ENCODE measurements at places on chromosomes 2 and 18.

DNA sequence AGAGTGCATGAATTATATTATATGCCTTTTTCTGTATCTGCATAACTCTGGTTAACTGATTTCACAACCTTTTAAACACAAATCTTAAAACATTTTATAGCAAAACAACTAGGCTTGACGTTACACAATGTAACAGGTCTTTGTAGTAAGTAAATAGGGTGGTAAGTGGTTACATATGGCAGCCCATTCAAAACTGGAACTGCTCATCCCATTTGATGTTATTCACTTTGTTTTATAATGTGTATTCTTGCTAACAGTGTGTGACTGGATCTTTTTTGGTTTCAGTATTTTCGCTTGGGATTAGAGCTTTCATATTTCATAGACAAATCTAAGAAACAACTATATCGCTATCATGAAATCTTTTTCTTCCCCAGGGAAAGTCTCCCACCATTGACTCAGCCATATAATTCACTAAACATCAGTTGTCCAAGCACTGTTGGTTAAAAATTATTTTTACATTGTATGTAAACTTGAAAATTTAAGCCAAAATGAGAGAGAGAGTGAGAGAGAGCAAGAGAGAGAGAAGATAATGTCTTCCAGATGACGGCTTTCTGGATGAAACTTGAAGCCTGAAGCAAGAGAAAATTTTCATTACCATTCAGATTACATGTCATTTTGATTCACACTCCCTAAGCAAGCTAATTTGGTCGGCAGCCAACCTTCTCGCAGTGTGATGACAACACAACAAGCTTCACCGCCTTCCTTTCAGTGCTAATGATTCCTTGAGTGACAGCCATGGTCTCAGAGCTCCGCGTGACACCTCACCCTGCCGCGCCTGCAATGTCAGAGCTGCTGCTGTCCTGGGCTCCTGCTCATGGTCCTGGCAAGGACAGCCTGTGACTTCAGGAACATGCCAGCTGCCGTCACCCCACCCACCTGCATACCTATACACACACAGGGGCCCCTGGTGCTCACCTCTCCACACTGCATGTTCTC, 946.9 kb upstream of the SOX11 start:
- no peak for DNase-seq

DNA sequence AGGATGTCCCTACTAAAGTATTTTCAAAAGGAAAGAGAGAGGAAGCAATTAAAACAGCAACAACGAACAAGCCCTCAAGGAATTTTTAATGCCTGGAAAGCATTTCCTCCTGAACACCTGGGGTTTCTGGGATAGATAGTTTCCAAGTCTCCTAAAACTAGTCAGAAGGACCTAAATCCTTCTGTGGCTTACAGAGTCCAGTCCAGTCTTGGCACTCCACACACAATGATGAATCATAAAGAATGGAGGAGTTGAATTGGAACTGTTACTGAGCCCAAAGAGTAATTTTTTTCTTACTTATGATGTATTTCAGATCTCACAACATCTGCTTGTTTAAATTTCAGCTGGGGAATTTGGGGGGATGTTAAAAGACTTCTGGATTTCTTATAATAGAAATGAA, 144.6 kb upstream of the SETBP1 start:
- DNase-seq = peak; percentile 65

GRCh38 chr18:52766002-52766545, 426.1 kb downstream of the DCC start:
- DNase-seq = no peak

DNA sequence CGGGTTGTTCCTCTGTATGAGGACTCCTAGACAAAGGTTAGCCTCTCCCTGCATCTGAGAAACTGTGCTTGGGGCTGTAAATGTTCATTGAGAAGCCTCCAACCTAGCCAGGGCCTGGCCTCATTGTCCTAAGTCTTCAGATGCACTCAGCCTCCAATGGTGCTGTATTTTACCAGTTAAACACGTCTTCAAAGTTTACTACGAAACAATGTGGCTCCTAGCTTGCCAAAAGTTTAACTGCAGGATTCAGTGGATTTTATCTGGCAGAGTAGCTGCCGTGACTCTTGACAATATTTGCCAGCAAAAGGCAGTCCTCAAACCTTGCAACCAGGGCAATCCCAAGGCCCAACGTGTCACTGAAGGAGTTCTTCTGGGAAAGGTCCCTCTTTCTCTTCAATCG, 1.1 kb downstream of the PID1 start:
- DNase-seq = no peak

- DNase-seq = no peak
Observed at GRCh38 chr2:600542-601386, 76.4 kb downstream of the TMEM18 start.

DNA sequence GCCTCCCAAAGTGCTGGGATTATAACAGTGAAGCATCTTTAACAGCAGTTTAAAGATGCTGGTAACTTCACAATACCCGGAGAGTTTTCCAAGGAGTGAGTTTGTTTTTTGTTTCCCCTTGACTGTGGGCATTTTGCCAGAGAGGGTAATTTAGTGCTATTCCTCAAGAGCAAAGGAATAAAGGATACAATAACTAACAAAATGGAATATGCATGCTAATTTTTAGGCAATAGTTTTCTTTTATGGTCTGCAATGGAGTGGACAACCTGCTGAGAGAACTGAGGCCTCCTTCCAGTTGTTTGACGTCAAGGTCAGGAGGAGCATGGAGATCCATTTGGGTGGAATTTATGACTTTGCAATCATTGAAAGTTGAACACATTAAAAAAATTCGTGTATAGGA, 15.9 kb upstream of the GREB1 start:
- DNase-seq = no peak

DNA sequence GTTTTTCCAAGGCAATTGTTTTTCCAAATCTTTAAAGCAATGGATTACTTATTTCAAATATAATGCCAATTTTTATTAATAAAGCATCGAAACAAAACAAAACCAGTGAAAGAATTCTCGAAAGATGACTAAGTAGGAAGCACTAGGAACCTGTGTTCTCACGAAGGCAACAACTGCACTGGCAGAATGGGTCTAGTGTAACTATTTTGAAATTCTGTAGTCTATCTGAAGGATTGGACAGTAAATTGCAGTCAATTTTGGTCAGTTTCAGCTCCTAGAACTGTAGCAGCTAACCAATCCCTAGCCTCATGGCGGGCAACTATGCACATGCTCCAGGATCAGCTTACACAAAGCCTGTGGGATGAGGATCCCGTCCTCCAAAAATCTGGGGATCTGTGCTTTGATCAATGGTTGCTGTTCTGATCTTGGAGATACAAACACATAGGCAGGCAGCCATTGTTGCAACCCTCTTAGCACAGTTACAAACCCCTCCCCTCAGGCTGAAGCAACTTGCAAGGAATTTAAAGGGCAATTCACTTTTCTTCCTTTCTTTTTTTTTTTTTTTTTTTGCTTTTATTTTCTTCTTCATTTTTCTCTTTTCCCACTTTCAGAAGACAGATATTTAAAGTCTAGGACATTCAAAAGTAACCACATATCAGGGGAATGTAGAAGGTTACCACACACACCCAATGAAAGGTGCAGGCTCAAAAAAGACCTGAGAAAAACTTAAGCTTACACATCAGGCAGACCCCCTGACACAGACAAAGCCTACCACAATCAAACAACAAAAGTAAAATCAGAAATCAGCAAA, 147.6 kb downstream of the THADA start:
- no peak for DNase-seq

GRCh38 chr2:155377266-155377680, 678.8 kb downstream of the KCNJ3 start:
- DNase-seq = peak; percentile 5

GRCh38 chr2:96953611-96953978, 32.8 kb downstream of the FAM178B start:
- no peak for DNase-seq

- peak; percentile 56 for DNase-seq
Observed at GRCh38 chr18:7272311-7273049, 41.6 kb downstream of the LRRC30 start.

DNA sequence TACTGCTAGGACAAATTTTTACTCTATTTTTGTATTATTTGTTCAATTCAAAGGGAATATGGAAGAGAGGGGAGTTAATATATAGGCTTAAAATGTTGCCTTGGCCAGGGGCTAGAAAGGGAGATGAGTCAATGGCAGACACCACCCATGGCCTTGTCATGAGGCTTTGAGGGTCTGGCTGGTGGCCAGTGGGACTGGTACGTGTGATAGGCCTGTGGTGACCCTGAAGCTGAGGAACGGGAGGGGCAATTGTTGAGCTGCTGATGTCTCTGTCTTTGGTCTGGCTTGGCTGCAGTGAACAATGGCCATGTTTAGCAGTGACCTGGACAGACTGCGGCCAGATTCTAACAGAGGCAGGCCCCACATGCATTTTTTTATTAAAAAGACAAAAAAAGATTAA, 18.5 kb downstream of the GKN1 start:
- DNase-seq = no peak

GRCh38 chr18:9987931-9988330, 74.1 kb downstream of the VAPA start:
- no peak for DNase-seq

GRCh38 chr2:160419776-160420505, 73.7 kb downstream of the RBMS1 start:
- DNase-seq = no peak

GRCh38 chr18:55477860-55478581, 110.0 kb downstream of the TCF4 start:
- peak; percentile 6 for DNase-seq

DNA sequence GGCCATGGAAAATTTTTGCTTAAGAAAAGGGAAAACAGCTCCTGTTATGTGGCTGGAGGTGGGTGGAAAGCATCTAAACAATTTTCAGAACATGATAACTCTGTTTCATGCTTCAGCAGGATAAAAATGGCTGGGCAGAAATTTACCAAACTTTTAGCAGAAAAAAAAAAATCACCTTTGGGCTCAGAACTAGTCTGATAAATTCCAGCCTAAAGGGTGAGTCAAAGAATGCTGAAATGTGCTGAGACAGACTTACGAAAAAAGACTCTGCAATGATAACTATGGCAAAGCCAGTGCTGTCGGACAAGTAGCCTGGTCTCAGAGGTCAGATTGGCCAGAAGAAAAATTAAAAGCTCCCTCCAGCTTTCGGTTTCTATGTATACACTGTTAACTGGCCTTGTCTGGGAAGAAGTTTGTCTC, 123.6 kb downstream of the LRATD1 start:
- peak; percentile 23 for DNase-seq

DNA sequence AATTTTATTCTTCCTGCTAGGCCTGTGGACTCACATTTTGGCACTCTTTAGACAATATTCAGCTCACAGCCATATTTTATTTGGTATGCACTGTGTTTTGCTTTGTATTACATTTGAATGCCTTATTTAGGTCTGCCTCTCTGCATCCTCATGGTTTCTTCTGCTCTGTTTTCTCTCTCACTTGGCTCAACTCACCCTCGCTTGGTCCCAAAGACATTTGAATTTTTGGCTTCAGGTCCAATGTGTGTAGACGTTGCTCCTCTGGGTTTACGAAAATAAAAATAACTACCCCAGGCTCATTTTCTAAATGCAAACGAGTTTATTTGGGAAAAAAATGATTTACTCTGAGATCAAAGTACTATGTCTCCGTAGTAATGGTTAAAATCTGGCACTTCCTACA, 91.1 kb upstream of the REG3A start:
- DNase-seq = no peak

GRCh38 chr18:76667603-76668002, 154.8 kb upstream of the ZNF236 start:
- no peak for DNase-seq

DNA sequence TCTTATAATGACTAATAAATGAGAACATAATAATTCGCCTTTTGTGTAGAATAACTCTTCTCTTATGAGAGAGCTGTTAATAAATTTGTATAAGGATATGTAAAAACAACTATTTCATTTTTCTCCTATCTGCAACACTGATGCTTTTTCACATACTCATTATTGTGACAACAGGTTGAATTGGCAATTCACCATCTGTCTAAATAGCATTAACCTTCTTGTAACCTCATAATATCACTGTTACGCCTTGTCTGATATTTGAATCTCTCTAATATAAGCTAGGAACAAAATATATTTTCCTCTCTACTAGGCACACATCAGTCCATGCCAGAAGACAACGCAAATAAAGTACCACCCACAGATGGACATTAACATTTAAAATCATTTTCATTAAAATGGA, 938.9 kb downstream of the CPS1 start:
- no peak for DNase-seq

GRCh38 chr2:27823135-27823534, 51.6 kb downstream of the MRPL33 start:
- DNase-seq = no peak

- no peak for DNase-seq
Observed at GRCh38 chr2:203732092-203732952, 25.9 kb downstream of the CD28 start.

DNA sequence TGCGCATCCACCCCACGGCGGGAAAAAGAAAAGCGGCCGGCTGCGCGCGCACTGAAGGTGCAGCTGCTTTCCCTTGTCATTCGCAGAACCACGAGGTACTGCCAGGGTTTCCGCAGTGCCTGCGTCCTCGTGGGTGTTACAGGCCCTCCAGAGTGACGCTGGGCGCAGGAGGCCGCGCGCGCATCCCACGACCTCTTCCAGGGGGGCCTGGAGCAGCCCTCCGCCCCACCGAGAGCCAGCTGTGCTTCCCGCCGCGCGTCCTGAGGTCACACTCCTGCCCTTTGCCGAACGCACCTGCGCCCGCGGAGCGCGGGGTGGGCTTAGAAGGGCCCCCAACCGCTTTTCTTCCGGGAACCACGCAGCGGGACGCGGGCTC, 378 bp upstream of the IAH1 start:
- DNase-seq = no peak

DNA sequence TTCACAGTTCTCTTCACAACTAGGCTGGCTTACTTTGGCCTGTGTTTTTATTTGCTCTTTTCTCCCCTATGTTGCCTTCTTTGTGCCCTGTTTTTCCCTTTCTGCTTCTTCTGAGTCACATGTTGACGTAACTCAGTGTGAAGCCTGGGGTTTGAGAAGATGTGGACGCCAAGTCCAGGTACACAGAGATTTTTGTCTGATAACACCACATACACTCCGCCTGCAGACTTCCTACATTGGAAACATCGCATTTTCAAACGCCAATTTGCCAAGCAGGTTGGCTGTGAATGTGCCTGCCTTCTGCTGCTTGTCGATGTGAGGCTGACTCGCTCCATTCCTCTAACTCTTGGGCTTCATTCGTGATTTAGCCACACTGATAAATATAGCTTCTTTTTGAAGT, 62.6 kb upstream of the FN1 start:
- peak; percentile 93 for DNase-seq

- no peak for DNase-seq
Observed at GRCh38 chr18:51654488-51655326, 457.2 kb upstream of the MEX3C start.
